Right ventricle myocardium superior (tissue), 1 donor: ENCODE measurements at places on chromosomes 1 and 21.
A peak's percentile ranks its signal among the peaks of the same experiment; 100 is the strongest.

DNA sequence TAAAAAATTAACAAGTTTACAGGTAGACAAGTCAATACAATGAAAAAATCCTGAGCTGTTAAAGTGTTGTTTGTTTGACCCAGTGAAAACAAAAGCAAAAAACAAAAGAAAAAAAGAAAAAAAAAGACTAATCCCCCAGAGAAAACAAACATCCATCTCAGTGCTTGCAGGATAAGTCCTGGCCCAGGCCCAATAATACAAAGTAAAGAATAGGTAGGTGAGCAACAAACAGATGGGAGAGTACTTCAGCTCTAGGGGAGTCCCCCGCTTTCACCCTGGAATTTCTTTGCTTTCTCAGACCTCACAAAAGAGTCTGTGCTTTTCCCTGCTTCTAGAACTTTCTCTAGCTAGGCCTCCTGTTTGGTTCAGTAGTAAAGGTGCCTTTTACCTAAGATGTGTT, 70.3 kb downstream of the ABCA4 start:
- DNase-seq, result no peak

- no peak for DNase-seq
Observed at GRCh38 chr1:27589441-27589840, 14.5 kb downstream of the AHDC1 start.

GRCh38 chr1:77036560-77036959, 169.3 kb downstream of the ST6GALNAC5 start:
- DNase-seq, result no peak

- peak; percentile 87 for DNase-seq
Observed at GRCh38 chr1:109928591-109929111, 18.0 kb downstream of the CSF1 start.

- DNase-seq, result no peak
Observed at GRCh38 chr1:175839779-175840669, 96.6 kb upstream of the TNR start.

DNA sequence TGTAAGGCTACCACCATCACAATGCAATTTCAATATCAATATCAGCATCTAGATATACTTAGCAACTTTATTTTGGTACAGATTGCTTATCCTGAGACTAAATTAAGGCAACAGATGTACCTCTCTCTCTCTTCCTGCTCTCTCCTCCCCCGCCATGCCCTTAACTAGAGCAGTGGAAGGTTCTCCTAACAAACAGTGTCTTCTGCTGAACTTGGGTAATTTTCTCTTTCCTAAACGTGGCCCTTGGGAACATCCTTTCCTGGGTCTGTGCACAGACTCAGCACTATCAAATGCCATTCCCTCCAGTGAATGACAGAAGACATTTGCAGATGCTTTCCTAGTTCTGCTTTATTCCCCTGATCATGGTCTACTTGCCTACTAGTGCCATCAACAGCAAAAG, 85.6 kb upstream of the TTC39A start:
- DNase-seq, result no peak

DNA sequence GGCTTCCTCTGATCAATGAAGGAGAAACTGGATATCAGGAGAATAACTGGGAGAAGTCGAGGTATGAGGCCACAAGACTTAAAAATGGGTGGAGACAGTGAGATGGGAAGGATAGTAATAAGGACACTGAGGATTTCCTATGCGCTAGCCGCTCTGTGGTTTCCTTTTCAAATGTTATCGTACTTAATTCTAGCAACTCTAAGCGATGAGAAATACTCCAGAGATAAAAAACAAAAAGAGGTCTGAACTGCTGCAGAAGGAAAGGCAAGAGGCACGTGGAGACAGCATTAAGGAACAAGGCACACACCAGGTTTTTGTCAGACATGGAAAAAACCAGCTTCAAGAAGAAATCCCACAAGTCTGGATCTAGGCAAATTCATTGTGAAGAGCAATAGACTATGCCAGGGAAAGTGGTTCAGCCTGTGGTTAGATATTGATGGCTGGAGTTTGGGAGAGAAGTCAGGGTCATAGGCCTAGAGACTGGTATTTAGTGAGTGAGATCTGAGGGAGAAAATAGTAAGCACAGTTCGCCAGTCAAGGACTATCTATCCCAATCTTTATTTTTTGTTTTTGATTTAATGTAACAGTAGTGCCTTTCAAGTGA, 5.3 kb downstream of the CLCA2 start:
- no peak for DNase-seq

GRCh38 chr1:87394982-87395381, 66.3 kb downstream of the LMO4 start:
- no peak for DNase-seq

DNA sequence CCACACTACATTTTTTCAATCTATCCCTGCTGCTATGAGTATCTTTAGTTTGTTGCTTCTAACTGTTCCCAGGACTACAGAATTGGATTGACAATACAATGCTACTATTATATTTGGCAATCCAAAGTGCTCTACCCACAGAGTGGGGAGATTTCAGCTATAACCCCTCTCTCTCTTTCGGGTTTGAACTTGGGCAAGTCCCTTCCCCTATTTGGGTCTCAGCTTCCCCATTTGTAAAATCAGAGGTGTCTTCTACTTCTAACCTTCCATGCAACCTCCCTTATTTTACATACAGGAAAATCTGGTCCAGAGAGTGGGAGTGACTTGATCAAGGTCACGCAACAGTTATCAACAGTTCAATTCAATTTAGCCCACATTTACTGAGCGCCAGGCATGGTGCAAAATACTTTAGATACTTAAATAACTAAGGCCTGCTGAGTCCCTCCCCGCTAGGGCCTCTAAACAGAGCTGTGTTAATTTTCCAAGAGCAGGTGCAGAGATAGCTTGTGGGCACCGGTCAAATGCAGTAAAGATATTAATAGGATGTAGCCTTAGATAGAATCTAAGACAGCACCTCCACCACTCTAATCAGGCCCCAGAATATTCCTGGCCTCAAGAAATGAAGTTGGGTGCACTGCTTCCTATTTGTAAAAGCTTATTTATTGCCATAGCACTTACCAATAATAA, 9.4 kb upstream of the GPX7 start:
- DNase-seq, result no peak

DNA sequence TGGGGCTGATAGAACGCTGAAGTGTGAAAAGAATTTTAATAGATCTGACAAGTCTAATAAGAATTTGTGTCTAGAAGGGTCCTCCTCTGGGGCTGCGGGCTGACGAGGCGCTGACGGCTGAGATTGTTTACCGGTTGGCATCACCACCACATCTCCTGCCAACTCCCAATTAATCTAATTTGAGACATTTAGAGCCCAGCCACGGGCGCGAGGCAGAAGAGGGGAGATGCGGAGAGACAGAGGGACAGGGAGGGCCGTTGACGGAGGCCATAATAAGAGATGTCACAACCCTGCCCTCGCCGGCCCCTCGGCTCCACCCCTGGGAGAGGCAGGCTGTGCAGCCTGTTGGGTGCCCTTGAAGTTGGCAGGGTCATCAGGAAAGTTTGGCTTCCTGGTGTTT, 109.3 kb downstream of the PAX7 start:
- DNase-seq, result no peak

GRCh38 chr1:192700834-192701271, 64.9 kb downstream of the RGS13 start:
- no peak for DNase-seq

- DNase-seq, result no peak
Observed at GRCh38 chr1:109969907-109970306, 14.7 kb upstream of the AHCYL1 start.

DNA sequence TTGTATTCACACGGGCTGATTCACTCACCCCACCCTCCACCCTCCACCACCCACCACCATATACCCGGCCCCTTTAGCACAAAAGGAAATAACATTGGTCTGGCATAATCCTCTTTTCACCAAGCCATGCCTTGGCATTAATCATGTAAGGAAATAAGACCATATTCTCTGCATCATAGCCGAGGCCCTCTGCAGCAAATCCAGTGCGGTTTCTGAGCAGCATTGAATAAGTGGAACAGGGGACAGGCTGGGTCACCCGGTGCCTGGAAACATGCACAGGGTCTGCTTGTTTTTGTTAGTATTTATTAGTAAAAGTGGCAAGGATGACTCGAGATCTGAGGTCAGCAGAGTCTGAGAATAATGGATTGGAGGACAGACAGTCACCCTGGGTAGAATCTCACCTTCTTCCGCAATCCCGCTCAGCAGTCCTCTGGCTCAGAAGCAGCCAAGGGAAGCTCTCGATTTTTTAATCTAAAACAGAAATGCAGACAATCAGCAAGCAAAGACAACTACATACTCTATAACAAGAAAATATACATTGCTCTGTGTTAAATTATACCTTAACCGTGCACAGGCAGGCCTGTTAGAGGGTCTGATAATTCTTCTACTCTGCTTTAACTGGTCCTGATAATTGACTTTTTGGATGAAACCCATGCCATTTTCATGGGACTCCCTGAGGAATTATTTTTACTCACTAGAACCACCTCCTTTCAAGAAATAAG, 52.4 kb upstream of the CDC42BPA start:
- no peak for DNase-seq

- no peak for DNase-seq
Observed at GRCh38 chr1:150876119-150876454, 312 bp downstream of the ARNT start.

DNA sequence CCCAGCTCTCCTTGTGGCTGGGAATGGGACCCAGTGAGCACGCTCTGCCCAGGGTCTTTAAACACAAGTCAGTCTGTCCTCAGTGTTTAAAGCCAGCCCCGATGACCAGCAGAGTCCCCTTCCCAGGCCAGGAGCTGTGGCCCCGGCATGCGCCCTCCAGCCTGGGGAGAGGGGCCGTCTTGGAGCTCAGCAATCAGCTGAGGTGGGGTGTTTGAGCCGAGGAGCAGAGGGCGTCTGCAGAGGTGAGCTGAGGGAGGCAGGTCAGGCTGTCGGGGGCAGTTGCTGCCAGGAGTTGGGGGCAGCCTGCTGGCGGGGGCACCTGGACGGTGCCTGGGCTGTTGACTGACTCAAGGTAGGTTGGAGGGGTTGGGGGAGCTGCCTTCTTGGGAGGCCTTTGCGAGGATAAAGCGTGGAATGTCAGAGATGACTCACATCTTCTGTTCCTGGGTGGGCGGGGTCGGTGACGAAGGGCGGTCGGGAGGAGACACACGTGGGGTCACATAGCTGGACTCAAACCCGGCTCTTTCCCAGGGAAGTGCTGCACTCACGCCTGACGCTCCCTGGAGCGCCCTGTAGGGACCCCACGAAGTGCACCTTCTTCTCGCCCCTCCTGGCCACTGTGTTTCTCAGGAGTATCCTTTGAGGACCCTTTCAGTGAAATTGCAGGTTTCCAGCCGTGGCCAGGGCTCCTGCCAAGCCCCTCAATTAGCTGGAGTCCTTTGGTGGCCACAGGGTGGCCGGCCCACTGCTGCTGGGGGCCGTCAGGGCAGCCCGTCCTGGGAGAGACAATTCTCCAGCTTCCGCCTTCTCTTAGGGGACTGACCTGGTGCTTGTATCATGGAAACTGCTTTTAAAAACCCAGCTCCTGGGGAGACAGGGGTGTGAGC, 86.2 kb downstream of the SIK1 start:
- no peak for DNase-seq

- DNase-seq, result no peak
Observed at GRCh38 chr1:92784021-92784638, 778 bp downstream of the EVI5 start.

DNA sequence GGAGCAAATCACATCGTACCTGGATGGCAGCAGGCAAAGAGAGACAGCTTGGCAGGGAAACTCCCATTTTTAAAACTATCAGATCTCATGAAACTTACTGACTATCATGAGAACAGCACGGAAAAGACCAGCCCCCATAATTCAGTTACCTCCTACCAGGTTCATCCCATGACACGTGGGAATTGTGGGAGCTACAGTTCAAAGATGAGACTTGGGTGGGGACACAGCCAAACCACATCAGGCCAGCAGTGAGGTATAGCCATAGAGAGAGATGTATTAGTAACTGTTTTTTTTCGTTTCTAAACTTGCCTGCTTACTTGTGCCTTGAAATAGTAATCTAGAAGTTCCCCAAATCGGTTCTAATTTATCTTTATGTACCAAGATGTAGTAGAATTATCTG, 48.9 kb downstream of the AK4 start:
- DNase-seq, result no peak

DNA sequence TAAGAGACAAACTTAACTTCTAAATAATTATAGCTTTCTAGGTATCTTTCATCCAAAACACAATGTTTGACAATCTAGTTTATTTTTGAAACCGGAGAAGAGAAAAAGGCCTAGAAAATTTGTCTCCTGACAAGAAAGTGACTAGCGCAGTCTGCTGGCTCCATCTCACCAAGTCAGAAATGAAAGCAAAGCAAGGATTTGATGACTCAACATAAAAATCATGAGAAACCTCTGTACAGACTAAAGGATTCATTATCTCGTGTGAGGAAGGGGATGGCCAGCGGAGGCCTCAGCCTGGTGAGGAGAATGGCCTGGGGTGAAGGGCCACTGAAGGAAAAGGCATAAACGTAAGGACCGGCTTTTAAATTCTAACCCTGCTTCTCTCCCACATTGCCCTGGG, 20.0 kb upstream of the TSNAX start:
- no peak for DNase-seq

DNA sequence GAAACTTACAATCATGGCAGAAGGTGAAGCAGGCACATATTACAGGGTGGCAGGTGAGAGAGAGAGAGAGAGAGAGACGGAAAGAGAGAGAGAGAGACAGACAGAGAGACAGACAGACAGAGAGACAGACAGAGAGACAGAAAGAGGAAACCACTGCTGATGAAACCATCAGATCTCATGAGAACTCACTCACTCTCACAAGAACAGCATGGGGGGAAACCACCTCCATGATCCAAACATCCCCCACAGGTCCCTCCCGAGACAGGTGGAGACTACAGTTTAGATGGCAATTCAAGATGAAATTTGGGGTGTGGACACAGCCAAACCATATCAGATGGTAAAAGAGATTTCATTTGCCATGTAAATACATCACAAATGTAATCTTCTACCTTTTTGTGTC, 708.1 kb downstream of the MRPL39 start:
- DNase-seq, result no peak

GRCh38 chr1:119489201-119489600, 17.8 kb upstream of the HSD3B1 start:
- DNase-seq, result no peak

- DNase-seq, result no peak
Observed at GRCh38 chr1:83715550-83715949, 283.4 kb downstream of the TTLL7 start.

GRCh38 chr21:18118566-18118965, 126.1 kb upstream of the CHODL start:
- DNase-seq, result no peak

- no peak for DNase-seq
Observed at GRCh38 chr21:15363921-15364320, 299.1 kb upstream of the NRIP1 start.

- no peak for DNase-seq
Observed at GRCh38 chr1:209926045-209926444, 12.0 kb upstream of the SYT14 start.

- no peak for DNase-seq
Observed at GRCh38 chr1:18343581-18343980, 137.1 kb upstream of the KLHDC7A start.

GRCh38 chr1:35567947-35568558, 5.1 kb upstream of the TFAP2E start:
- no peak for DNase-seq

GRCh38 chr1:185973645-185974044, 239.5 kb downstream of the HMCN1 start:
- DNase-seq, result no peak

GRCh38 chr1:60390593-60391282, 317.2 kb upstream of the C1orf87 start:
- DNase-seq, result no peak

- DNase-seq, result no peak
Observed at GRCh38 chr21:15219039-15219438, 154.2 kb upstream of the NRIP1 start.

- DNase-seq, result no peak
Observed at GRCh38 chr1:68047659-68048026, 2.8 kb downstream of the DIRAS3 start.
